Pericardium fibroblast (primary cell): ENCODE measurements at places on chromosomes 6 and 20. TPM values are rescaled to one million over a fixed set of nuclear protein-coding genes. Genes with fewer than 3 reads are reported as not detected.

FUT9 gene
- not detected in 2 replicates for total RNA-seq

SMLR1 gene
- not detected in 2 replicates for total RNA-seq

CPNE5 gene
- total RNA-seq: 0.09 and 11.4 TPM in 2 replicates

PRPF6 gene
- total RNA-seq: 35.1 and 37.5 TPM in 2 replicates

PSORS1C1 gene
- 0.82 and 16.1 TPM in 2 replicates for total RNA-seq

PLA2G7 gene
- total RNA-seq: 0.12 TPM in 1 of 2 replicates, not detected in the other

NRSN1 gene
- not detected in 2 replicates for total RNA-seq

AKAP7 gene
- total RNA-seq: 1.4 and 3.7 TPM in 2 replicates

LAMP5 gene
- not detected in 2 replicates for total RNA-seq
